ENCODE measurements at places on chromosomes 2 and 18. TPM values are rescaled to one million over a fixed set of nuclear protein-coding genes. Genes with fewer than 3 reads are reported as not detected.

The STRN gene
- 17.5 TPM for total RNA-seq

The UNC80 gene
- total RNA-seq: 0.06 TPM

The C2orf81 gene
- 0.34 TPM for total RNA-seq

The GPR155 gene
- total RNA-seq: 3.8 TPM

The DCAF17 gene
- total RNA-seq: 15.3 TPM

The ANO7 gene
- 0.68 TPM for total RNA-seq

The INHA gene
- not detected for total RNA-seq

The NAB1 gene
- 17.0 TPM for total RNA-seq

The COLEC12 gene
- 13.2 TPM for total RNA-seq

The LIMS3 gene
- total RNA-seq: 35.2 TPM

The CLEC4F gene
- 0.18 TPM for total RNA-seq

The PLCL1 gene
- total RNA-seq: 5.0 TPM

The PID1 gene
- 0.68 TPM for total RNA-seq

The ACKR3 gene
- 3.6 TPM for total RNA-seq

The FSIP2 gene
- 0.82 TPM for total RNA-seq

The CYP26B1 gene
- total RNA-seq: 0.44 TPM

The CABYR gene
- total RNA-seq: 3.0 TPM

The UPP2 gene
- total RNA-seq: not detected

The RFTN2 gene
- 4.6 TPM for total RNA-seq

The SH3YL1 gene
- 14.6 TPM for total RNA-seq

The BOD1L2 gene
- total RNA-seq: not detected

The CYP27C1 gene
- total RNA-seq: 1.9 TPM

The CBLN2 gene
- total RNA-seq: 0.47 TPM

The RAB17 gene
- total RNA-seq: 0.39 TPM

The ABCB11 gene
- total RNA-seq: 0.18 TPM

The TMEM247 gene
- not detected for total RNA-seq

The CTLA4 gene
- total RNA-seq: not detected

The PDK1 gene
- total RNA-seq: 10.0 TPM

The FAM237A gene
- not detected for total RNA-seq

The ANAPC1 gene
- 40.8 TPM for total RNA-seq

The FEZ2 gene
- 78.5 TPM for total RNA-seq

The ARMC9 gene
- total RNA-seq: 21.3 TPM

The DNAH6 gene
- not detected for total RNA-seq

The GRHL1 gene
- 0.82 TPM for total RNA-seq

The SIX3 gene
- not detected for total RNA-seq

The NDUFS1 gene
- 84.8 TPM for total RNA-seq

The HOXD4 gene
- total RNA-seq: 12.4 TPM

The CRIM1 gene
- total RNA-seq: 618 TPM

The PDE11A gene
- not detected for total RNA-seq

The MC4R gene
- total RNA-seq: not detected

The KCNK3 gene
- total RNA-seq: 0.53 TPM

The KCNJ13 gene
- total RNA-seq: not detected
